ENCODE measurements at places on chromosomes 6 and 20.

GRCh38 chr20:55919319-55919718 is 86.0 kb downstream of the CBLN4 start:
- DNase-seq: no peak

DNA sequence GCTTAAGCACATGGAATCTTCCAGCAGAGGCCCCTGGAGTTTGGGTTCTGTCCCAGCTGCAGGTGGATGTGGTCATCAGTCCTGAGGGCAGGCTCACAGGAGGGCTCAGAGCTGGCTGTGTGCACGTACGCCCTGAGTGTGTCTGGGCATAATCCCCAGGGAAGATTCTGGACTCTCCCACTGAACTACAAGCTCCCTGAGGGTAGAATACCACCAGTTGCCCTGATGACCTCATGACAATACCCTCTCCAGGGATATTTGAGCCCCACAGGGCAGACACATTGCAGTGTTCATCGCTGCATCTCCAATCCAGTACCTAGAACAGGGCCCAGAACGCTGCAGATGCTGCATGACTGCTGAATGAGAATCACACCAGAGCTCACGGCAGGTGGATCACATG is 92.5 kb downstream of the BMP7 start:
- DNase-seq: no peak

GRCh38 chr6:33107641-33108040 is 31.9 kb downstream of the HLA-DPB1 start:
- no peak for DNase-seq

GRCh38 chr20:53736757-53737395 is 143.2 kb upstream of the ZNF217 start:
- no peak for DNase-seq

DNA sequence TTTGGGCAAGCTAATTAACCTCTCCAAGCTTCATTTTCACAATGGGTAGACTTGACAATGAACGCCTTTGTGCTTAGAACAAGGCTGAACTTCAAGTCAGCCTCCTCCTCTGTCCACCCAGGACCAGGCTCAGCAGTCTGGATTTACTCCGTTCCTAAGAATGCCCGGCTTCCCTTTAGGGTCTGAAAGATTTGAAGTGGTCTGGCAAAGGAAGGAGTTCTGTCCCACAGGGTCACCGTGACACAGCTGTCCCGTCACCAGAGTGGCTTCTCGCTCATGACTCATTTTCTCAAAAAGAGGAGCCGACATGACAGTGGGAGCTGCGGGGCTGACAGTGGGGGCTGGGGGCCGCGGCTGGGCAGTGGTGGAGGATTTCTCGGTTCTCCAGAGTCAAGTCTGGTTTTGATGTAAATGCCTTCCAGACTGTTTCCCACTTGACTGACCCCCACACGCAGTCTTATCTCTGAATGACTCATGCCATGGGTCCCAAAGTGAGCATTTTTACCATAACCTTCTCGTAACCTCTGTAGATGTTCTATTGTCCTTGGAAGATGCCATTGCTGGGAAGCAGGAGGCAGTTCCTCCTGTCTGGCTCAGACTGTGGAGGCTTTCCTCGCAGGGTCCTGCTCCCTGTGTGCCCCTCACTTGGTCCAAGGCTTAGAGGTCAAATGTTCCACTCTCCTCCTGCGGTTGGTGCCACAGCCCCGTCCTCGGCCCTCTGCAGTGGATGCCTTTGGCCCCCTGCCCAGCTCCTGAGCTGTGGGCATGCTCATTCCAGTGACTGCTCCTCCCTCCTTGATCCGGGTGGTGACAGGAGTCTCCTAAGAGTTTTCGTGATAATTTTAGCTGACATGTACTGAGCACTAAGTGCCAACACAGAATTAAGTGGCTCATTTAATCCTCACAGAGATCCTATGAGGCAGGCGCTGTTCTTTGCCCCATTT is 253.1 kb downstream of the FNDC1 start:
- no peak for DNase-seq

- DNase-seq: no peak
Observed at GRCh38 chr20:19048995-19049501, 163.4 kb upstream of the SLC24A3 start.

- DNase-seq: peak; percentile 33
Observed at GRCh38 chr6:149317644-149318571, at the start of gene TAB2. TSS of gene TAB2 (plus strand) at chr6:149317712. CDS start at chr6:149369998, 52,286 bp downstream.

DNA sequence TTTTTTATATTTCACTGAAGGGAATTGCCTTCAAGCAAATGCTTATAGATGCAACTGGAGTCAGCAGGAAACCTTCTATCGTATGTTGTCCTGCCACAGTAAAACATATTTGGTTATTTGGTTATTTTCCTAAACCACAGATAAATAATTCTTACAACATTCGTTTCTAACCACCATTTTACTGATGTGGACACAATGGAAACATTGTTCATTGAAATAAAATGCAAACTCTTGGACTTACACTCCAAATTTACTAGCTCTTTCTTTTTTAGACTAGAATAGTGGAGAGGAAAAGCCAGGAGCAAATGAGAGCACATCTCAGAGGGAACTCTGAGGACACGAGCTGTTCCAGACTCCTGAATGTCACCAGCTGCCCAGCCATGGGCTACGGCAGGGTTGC is 114.8 kb downstream of the RPS12 start:
- no peak for DNase-seq

- no peak for DNase-seq
Observed at GRCh38 chr6:163136681-163137397, 277.7 kb upstream of the QKI start.

DNA sequence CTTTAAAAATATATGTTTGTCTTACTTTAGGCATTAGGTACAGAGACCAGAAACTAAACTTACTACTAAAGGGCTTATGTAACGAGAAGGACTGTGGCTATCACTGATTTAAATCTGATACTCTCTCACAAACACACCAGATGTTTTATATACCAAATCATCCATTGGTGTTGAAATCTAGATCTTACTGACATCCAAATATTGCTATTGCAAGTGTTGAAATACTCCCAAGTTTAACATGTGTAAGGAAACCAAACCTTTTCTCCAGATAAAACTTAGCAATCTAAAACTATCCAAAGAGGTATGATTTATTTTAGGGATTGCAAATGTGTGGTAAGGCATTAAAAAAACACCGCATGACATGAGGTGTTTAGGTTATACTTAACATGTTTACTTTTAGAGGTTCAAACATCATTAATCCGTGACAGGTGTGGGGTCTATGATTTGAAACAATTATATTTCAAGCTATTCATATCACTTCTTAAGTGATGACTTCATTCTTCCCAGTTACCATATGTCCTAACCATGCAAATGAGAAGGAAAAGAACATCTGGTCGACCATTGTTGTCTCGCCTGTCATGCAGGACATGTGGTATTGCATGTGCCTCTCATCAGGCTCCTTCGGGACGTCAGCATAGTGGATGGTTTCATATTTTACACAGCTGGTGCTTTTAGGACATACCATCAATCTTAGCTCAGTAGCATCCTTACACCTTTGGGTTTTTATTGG is 168.3 kb upstream of the SPACA1 start:
- no peak for DNase-seq

GRCh38 chr20:63767456-63767855 is 27.9 kb downstream of the SLC2A4RG start:
- no peak for DNase-seq

GRCh38 chr6:147711476-147711875 is 203.0 kb downstream of the SAMD5 start:
- DNase-seq: no peak

- no peak for DNase-seq
Observed at GRCh38 chr6:23447731-23448130, 678.3 kb upstream of the NRSN1 start.

GRCh38 chr6:90478278-90478677 is 108.6 kb downstream of the MAP3K7 start:
- no peak for DNase-seq

DNA sequence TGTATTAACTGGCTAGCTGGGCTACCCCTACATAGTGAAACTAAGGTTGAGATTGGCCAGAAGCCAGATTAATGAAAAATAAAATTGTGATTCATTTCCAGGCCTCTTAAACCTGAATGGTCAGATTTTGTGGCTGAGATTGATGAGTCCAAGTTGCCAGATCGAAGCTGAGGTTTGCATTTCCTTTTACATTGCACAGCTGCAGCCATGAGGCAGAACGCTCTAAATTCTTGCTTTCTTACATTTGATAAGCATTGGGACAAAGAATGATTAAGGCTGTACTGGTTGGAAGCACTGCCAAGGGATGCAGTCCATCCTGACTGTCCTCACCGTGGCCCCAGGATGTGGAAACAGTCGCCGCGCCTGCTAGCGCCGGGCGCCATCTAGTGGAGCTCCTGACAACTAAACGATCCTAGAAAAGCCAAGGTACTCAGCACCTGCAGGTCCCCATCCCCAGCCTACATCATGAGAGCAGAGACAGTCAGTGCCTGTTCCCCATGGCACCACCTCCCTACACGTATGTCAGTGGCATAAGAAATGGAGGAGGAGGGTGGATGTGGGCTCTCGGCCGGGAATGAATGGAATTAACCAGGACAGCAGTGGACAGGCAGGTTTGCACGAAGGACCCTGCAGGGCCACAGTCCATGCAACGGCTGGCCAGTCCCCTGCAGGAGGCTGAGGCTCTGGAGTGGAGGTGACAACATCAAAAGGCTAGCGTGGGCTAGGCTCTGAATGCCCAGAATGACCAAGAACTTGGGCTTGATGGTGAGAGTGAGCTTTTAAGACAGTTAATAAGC is 19.0 kb downstream of the PXDC1 start:
- DNase-seq: no peak

DNA sequence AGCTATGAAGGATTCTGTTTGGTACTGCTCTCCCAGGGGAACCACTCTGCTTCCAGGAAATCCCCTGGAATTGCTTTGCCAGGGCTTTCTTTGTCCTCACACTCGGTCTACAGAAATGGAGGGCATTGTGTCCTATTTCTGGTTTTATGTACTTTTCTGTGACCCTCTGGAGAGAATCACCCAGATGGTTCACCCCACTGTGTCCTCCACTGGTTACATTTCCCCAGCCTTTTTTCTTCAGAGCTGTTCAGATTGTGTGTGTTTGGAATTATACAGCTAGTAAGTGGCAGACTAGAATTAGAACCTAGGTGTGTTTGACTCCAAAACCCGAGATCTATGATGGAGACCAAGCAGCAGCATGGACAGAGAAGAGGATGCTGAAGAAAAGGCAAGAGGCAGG is 80.8 kb downstream of the CD164 start:
- DNase-seq: no peak

DNA sequence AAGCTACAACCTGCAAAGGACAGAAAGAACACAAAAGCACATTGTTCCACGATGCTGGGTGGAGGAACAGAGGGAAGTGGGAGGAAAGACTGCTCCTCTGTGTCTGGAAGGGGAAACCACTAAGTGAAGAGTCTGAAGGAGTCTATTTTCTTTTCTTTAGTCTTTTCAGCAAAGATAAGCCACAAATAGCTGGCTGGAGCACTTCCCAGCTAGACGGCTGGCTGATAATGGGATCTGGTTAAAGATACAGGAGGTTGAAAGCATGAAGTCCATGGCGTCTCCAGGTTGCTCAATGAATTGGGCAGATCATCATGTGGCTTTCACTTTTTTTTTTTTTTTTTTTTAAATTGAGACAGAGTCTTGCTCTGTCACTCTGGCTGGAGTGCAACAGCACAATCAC is 154.0 kb upstream of the KCNG1 start:
- no peak for DNase-seq

GRCh38 chr6:72792692-72793091 is 170.8 kb downstream of the KCNQ5 start:
- no peak for DNase-seq

- DNase-seq: no peak
Observed at GRCh38 chr20:45646875-45647274, 15.8 kb upstream of the WFDC9 start.

DNA sequence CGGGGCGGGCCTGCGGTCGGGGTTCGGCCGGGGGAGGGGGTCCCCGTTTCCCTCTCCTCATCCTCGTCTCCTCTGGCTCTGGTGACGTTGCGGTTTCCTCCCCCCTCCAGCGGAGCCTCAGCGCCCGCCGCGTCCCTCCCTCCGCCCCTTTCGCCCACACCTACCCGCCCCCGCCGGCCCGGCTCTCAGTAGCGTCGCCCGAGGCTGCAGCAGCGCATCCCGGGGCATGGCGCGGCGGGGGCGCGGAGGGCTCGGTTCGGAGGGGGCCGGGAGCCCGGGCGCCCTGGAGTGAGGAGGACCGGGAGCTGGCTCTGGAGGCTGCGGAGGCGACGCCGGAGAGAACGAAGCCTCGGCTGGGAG is at the start of gene DSE:
Gene DSE (plus strand): TSS at position 188 of the 360 bp plus-strand sequence. CDS start 28,304 bp downstream, outside the sequence.
- DNase-seq: no peak

- DNase-seq: no peak
Observed at GRCh38 chr20:63641146-63641791, 12.0 kb downstream of the STMN3 start.

DNA sequence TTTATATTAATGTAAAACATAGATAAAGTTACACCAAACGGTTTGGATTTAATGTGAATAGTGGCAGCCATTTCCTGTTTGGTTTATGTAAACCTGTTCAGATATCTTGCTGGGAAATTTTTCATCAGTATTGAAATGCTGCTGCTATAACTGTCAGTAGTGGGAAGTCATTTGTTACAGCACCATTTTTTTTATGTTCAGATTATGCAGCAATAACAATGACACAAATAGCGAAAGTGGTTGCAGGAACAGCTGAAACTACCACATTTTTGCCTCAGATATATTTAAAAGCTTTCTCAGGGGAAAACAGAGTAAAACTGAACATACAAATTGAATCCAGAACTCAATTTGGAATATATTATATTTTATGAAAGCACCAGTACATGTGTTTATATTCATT is 128.8 kb upstream of the SIM1 start:
- DNase-seq: no peak

GRCh38 chr20:33554914-33555420 is 65.1 kb downstream of the CBFA2T2 start:
- DNase-seq: peak; percentile 81

- peak; percentile 64 for DNase-seq
Observed at GRCh38 chr6:31651602-31652191, 764 bp downstream of the BAG6 start.

GRCh38 chr6:130933712-130934200 is 106.5 kb downstream of the SMLR1 start:
- DNase-seq: no peak

Measured in NCI-H446 (cell line).